ENCODE measurements at places on chromosomes 2 and 18.

DNA sequence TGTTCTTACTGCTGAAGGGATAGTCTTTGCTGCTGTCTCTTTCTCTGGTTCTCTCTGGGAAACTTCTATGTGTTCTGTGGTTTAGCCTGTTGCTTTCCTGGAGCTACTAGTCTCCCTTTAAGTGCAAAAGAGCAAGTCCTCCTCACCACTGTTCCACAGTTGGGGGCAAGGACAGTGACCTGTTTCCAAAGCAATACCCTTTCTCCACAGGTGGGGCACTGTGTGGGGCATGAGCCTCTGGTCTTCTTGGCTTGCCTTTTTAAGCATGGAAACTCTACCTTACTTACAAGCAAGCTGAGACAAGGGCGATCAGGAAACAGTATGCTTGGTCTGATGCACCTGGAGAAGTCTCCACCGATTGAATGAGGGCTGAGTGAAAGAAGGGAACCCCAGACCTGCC is 156.7 kb downstream of the CPS1 start:
- no peak for DNase-seq

DNA sequence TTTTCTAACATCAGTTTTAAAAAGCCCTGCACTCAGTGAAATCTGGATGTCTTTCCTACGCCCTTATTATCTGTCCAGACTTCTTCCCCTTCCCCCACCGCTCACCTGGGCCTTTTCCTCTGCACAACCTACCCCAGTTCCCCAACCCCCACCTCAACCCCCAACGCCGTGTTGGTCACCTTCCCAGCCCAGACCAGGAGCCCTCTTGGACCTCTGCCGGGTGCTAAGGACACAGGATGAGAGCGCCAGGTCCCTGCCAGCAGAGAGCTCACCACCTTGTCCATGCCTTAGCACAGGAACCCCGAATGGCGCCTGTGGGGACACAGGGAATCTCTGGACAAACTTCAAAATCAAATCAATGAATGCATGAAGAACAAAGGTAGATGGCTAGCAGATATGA is 966 bp upstream of the RBM43 start:
- DNase-seq = no peak

GRCh38 chr2:4684921-4685320 is 981.5 kb downstream of the DCDC2C start:
- no peak for DNase-seq

DNA sequence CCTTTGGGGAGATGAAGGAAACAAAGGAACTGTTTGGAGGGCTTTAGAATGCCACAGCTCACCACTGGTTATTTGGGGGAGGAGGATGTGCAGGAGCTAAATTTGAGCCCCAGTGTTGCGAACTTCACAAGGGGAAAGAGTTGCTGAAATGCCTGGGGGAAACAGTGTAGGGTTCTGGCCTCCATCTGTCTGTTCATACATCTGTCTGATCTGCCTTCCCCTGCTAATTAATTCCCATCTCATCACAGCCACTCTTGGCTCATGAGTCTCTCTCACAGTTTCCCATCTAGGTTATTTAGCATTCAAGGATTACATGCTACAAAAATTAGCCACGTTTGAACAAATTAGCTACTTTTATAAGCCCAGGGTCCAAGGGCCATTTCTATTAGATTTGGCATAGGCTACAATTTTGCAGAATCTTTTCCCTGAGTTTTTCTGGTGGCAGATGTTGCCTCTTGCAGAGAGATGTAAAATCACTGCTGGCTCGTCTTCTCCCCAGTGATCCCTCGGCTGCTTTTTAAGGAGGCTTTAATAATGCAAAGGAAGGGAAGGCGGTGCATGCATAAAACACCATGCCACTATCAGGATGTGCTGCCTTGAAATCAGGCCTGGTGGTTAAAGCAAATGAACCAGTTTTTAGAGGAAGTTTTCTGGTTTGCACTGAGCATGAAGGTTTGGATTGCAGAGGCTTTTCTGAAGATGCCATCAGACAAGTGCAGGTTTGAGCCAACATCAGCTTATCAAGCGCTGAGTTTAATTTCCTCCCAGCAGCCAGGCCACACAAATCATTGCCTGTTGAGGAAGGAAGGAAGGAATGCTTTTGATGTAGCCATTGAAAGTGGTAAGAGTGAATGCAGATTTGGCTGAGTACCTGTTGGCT is 35.0 kb downstream of the ADD2 start:
- no peak for DNase-seq

DNA sequence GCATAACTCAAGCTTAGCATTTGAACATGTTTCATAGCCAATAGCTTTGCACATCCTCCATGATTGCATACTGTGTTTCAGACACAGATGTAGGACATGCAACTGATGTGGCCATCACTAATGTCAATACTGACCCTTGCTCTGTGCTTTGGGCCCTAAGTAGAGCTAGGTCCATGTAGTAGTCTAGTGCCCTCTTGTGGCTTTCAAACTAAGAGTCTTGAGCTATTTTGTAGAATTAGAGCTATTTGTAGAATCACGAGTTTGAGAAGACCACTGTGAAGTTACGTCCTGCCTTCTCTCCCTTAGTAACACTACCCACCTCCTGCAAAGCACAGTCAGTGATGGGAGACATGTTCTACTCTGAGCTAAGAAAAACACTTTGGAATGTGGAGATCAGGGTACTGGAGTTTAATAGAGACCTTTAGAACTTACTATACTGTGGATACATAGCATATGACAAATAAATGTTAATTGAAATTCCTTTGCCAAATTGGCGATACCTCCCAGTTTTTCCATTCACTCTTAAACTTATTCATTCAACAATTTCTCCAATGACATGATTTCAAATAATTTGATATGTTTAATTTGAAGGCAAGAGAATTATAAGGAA is 306.5 kb upstream of the TNP1 start:
- no peak for DNase-seq

DNA sequence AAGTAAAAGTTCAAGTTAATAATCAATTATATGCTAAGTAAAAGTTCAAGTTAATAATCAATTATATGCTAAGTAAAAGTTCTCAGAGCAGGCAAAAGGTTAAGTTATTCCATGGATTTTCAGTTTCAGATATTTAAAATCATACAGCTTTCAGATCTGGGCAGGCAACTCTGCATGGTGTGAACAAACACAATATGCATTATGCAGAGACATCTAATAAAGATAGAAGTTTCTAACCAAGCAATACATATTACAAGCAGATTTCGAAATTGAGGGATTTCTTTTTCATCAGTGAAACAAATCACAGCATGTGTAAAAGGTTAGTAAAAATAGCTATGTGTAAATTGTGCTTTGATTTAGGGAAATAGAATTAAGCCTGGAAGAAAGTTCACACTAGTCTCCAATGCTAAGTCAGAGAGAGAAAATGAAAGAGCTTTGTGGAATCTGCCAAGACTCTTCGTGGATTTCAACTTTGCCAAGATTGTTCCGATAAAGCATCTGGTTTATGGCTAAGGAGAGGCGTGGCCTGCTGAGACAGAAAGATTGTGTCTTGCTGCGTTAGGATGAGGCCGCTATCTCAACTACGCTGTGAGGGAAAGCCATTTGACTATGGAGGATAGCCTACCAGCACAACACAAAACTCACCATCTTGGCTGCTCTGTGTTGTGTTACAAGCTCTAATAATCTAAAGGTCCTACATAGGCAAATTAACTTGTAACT is 60.1 kb upstream of the SLC16A14 start:
- no peak for DNase-seq

DNA sequence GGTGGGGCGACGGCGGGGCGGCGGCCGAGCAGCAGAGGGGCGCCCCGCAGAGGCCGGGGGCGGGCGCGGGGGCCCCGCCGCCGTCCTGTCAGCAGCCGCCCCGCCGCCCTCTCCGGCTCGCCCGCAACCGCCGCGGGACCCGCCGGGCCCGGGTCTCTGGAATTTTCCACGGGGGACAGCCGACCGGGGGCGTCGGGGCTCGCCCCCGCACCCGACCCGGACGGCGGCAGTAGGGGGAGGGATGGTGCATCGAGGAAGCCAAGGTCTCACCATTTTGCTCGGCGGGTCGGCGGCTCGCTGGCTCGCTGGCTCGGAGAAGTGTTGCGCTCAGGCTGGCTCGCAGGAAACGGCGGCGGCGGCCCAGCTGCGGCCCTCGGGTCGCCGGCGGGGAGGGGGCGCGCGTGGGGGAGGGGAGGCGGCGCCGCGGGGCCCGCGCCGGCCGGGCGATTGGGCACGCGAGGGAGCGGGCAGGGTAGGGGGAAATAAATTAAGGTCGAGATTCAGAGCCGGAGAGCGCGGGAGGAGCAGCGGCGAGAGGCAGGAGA is 405 bp downstream of the PPP3R1 start:
- peak; percentile 31 for DNase-seq

- no peak for DNase-seq
Measured at GRCh38 chr2:129233751-129234406, 745.6 kb upstream of the RAB6C start.

GRCh38 chr2:290090-290722 is 2.3 kb upstream of the ALKAL2 start:
- no peak for DNase-seq

Data from stimulated activated CD4-positive, alpha-beta T cell treated with anti-CD3 and anti-CD28 coated beads, Interleukin-15, amount 100 ng/mL, for 1 hour (primary cell).